ENCODE measurements at places on chromosomes 1 and 21.

- DNase-seq: no peak
Measured at GRCh38 chr1:55820501-55820900, 605.3 kb upstream of the USP24 start.

DNA sequence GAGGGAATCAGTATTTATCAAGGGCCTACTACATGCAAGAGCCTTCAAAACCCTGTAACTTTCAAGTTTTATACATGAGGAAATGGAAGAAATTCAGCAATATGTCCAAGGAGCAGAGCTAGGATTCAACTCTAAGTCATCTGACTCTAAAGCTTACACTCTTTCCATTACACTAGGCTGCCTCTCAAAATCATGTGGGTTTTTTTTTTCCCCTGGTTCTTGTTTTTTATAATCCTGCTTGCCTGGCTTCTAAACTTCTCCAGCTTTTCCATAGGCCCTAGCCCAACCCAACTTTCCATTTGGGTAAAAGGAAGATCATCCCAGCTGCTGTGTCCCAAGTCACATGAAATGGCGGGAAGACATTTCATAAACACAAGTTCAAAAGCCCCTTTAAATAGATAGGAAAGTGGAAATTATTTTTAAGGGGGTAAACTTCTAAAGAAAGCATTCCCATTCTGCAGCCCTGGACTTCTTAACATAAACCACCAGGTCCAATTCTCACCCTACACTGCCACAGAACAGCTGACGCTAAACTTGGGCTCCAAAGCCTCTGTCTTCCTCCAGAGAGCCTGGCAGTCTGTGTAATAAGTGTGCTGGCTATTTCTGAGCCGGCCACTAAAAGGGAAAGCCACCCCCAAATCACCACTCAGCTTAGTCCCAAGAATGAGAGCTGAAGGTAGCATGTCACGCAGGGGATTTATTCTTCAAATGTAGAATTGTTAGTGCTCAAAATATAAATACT, 46.9 kb downstream of the ITPKB start:
- no peak for DNase-seq

DNA sequence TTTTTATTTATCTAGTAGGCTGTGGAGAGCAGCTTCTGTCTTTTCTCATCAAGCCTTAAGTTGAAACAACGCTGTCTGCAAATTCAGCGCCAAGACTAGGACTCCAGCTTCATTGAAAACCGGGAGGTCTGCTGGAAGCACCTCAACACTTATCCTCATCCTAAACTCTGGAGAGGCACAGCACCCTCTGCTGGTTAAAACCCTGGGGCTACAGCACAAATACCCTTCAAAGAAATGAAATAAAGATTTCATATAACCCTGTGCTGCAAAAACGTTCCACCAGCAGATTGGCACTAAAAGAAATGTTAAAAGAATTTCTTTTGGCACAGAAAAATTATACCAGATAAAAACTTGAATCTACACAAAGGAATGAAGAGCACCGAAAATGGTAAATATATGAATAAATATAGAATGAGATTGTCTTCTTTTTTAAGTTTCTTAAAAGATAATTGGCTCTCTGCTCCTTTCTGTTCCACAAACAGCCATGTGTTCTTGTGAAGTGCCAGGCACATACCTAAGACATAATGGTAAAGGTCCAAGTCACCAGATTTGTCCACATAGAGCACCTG, 227.7 kb upstream of the SAMSN1 start:
- peak; percentile 66 for DNase-seq

- DNase-seq: peak; percentile 26
Measured at GRCh38 chr1:32869923-32870614, 643 bp downstream of the FNDC5 start.

DNA sequence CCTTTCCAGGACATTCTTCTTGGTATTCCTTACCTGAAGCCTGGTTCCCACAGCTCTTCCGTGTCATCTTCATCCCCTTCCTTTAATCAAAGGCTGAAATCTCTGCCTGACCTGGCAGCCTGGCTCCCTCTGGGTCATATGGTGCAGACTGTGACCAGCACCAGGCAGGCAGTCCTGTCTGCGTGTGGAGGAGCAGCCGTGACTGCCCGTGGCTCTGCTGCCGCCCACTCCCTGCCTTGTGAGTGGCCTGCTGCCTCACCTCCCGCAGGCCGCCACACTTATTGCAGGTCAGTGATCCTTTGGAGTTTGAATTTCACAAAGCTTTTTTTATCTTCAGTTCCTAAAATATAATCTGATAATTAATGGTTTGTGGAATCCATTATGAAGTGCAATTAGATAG, 36.2 kb upstream of the EPHA8 start:
- no peak for DNase-seq

- peak; percentile 95 for DNase-seq
Measured at GRCh38 chr1:153963030-153963849, at the start of gene SLC39A1. TSS of gene SLC39A1 (minus strand) at chr1:153963537. CDS start at chr1:153962715, 822 bp downstream.

GRCh38 chr1:39344394-39345154, 140.1 kb downstream of the MACF1 start:
- DNase-seq: no peak

- no peak for DNase-seq
Measured at GRCh38 chr1:64822621-64823020, 77.7 kb downstream of the RAVER2 start.

DNA sequence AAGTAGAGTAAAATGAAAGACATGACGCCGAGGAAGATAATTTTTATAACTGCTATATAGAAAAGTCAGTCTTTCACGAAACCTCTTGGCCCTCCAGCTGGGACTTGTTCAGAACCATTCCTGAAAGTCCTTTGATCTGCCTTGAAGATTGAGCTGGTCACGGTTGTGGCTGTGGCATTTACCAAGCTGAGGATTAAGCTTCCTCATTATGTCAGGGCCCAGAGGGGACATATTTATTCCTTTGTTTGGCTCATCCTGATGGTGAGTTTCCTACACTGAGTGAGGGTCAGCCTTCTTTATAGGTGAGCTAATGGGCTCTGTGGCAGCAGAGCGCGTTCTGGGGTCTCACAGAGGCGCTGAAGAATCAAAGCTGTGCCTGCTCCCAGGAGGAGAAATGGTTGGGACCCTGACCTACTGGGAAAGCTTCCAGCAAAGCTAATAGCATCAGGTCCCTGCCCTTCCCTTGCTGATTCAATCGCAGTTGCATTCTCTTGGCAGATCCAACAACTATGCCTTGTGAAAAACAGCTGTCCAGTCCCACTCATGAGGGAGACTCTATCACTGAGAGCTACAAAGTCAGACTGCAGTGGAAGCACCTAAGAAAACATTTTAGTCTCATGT, 43.2 kb upstream of the PBX1 start:
- DNase-seq: no peak

GRCh38 chr1:93851327-93851712, 27.7 kb downstream of the DNTTIP2 start:
- no peak for DNase-seq

DNA sequence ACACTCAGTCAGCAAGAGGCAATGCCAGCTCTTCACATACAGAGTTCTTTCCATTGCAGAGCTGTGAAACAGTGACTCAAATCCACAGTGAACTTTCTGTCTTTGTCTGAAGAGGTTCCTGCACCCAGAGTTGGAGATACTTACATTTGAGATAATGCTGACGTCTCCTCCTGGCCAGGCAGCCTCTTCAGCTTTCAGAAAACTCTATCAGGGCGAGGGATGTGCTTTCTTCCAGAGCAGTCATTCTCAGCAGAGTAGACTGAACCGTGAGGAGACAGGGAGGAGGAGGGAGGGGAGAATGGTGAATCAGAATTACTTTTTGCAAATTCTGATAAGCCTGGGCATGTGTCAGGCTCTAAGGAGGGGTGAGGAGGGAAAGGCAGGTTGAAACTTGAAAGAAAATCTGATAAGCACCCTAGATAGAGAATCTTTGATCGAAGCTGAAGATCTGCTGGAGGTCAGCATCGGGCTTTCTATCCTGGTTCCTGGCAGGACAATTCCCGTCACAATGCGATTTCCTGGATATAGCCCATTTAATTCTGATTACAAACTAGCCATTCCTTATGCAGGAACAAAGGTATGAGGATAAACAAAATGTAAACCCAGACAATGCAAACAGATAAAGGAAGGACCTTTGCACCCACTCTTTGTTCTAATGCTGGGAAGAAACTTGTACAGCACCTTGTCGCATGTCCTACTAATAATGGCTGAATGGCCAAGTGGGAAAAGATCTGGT, 18.9 kb upstream of the NID1 start:
- no peak for DNase-seq

DNA sequence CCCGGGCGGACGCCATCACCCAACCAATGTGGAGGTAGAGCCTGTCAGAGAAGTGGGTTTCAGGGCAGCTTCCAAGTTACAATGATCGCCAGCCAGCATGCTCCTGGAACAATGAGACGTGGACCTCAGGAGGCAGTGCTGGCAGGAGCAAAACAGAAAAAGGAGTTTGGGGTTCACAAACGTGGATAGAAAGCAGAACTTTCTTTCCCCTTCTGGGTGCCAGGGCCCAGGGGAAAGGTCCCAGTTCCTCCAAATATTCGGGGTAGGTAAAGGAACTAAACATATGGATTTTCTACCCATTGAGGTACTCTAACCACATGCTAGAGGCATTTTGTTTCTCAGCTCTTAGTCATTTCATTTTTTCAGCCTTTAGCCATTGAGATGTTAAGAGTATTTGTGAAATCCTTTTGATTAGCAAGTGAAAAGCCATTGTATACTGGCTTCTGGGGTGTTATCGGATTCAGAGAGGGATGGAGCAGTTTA, 488.4 kb upstream of the ADGRL2 start:
- no peak for DNase-seq

- no peak for DNase-seq
Measured at GRCh38 chr1:183075861-183076260, 52.6 kb downstream of the LAMC1 start.

GRCh38 chr1:5227114-5227513, 572.7 kb downstream of the AJAP1 start:
- no peak for DNase-seq

DNA sequence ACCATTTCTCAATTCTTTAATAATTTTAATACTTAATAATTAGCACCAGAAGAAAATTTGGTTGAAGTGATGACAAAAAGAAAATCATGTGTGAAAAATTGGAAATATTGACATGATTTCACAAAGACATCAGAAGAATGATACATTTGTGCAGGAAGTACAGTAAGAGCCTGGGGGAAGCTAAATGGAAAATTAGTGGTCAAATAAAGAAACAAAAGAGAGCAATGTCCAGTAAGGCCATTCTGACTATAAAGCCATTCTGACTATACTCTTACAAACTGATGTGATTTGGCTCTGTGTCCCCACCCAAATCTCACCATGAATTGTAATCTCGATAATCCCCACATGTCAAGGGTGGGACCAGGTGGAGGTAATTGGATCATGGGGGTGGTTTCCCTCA, 48.6 kb upstream of the KCNE1 start:
- DNase-seq: no peak

- DNase-seq: no peak
Measured at GRCh38 chr21:33123374-33124123, 53.6 kb downstream of the OLIG1 start.

- DNase-seq: peak; percentile 44
Measured at GRCh38 chr1:85465099-85465785, at the start of gene DDAH1. TSS of gene DDAH1 (minus strand) at chr1:85465159. CDS start at chr1:85465045, 114 bp downstream.

DNA sequence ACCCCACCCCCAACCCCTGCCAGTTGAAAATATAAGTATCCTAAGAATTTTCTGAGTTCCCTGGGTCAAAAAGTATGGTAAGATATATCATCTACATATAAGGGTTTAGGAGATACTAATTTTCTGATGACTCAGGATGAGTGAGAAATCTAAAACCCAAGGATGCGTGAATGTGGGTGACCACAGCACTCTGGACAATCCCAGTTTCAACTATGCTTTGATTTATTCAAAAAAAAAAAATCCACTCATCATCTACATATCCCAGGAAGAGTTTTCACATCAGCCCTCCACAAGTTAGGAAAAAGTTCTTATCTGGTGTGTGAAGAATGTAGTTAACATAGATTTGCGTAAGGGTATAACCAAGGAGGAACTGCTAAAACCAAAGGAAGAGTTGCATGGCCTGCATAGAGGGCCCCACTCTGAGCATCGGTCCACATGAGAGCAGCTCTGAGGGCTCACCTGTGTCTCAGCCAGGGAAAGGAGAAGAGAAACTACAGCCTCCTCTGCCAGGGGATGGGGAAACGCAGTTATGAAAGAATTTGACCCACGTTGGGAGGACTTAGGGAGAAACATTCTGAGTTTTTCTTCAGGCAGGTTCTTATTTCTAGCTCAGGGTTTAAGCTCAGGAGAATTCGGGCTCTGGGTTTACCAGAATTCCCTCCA, 18.8 kb downstream of the LAMB3 start:
- no peak for DNase-seq

GRCh38 chr1:64133036-64133435, 70.4 kb upstream of the UBE2U start:
- DNase-seq: no peak

DNA sequence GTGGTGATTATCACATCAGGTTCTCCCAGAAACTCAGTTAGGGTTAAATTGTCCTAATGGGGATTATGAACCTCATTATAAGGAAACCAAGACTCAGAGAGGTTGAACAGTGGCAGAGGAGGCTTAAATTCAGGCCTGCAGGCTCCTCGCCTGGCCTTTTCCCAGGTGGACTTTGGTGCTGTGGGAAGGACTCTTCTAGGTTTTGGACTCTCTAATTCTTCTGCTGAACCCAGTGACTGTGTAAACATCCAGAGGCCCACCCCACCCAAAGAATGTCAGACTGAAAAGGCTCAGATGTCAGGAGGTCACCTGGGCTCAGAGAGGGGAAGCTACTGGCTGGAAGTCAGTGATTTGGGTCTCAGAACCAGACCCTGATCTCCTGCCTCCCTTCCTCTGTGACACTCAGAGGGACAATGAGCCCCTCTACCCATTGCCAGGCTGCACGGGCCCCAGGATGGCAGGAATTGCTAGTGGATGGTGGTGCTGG, 2.5 kb downstream of the ZNF362 start:
- no peak for DNase-seq

DNA sequence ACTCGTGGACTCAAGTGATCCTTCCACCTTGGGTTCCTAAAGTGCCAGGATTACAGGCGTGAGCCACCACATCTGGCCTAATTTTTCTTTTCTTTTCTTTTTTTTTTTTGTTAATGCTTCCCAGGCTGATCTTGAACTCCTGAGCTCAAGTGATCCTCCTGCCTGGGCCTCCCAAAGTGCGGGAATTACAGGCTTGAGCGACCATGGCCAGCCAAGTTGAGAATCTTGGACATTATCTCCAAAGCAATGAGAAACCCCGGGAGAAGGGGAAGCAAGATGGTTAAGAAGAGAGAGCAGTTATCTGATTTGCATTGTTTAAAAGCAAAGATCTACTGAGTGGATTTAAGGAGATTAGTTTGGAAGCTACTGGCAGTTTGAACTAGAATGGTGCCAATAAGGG, 9.1 kb downstream of the HIPK1 start:
- no peak for DNase-seq

Data from B cell (primary cell).